Stimulated activated CD8-positive, alpha-beta memory T cell treated with anti-CD3 and anti-CD28 coated beads, Interleukin-15, amount 100 ng/mL, for 24 hours (primary cell): ENCODE measurements at places on chromosomes 1 and 21.

DNA sequence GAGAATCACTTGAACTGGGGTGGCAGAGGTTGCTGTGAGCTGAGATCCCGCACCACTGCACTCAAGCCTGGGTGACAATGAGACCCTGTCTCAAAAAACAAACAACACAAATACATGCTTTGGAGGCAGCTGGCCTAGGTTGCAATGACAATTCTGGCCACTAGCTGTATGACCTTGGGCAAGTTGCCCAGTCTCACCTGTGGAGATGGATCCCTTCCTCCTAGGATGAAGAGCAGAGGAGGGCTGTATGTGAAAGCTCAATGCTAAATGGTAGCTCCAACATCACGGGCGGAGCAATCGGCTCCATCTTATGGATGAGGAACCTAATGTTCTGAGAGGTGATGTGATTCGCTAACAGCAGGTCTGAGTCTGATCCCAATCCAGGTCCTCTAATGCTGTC, 20.6 kb downstream of the ADORA1 start:
- DNase-seq, result no peak

- no peak for DNase-seq
Observed at GRCh38 chr1:159922511-159923202, 2.6 kb downstream of the TAGLN2 start.

DNA sequence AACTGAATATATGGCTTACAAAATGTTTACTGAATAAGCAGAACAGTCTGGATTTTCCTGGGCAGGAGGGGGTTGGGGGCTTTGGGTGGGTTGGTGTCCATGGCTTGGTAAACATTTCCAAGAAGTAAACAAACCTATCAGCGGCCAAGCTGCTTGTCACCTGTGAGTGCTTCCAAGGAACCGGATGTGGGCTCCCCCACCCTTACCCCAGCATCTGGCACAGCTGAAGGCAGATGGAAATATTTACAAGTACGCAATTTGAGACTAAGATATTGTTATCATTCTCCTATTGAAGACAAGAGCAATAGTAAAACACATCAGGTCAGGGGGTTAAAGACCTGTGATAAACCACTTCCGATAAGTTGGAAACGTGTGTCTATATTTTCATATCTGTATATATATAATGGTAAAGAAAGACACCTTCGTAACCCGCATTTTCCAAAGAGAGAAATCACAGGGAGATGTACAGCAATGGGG, at the start of gene CLCA1:
Gene CLCA1, plus strand, starts transcription at position 427 of the 477 bp plus-strand sequence. Its CDS starts 45 bp downstream, at position 472.
- DNase-seq, result no peak

DNA sequence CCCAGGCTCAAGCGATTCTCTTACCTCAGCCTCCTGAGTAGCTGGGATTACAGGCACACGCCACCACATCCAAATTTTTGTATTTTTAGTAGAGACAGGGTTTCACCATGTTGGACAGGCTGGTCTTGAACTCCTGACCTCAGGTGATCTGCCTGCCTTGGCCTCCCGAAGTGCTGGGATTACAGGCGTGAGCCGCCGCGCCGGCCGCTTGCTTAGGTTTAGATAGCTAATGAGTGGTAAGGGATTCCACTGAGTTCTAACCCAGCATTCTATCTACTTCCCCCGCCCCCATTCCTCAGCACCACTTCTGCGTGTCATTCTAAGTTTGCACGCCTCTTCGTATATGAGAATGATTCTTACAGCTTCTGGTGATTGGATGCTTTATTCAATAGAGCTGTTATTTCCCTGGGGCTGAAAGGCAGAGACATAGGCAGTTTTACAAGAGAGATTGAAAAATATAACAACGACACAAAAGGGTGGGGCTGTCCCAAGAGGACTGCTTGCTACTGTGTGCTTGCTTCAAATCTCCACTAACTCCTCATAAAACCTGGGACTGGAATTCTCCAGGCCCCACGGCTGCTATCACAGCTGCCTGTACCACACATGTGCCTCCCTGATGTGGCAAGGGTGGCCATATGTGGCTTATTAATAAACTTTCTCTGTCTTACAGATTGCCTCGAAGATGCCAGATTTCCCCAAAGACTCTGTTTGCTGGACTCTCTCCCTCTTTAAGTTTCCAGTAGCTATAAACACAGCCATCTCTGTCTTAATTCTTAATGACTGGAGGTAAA, 23.7 kb upstream of the GREM2 start:
- no peak for DNase-seq

DNA sequence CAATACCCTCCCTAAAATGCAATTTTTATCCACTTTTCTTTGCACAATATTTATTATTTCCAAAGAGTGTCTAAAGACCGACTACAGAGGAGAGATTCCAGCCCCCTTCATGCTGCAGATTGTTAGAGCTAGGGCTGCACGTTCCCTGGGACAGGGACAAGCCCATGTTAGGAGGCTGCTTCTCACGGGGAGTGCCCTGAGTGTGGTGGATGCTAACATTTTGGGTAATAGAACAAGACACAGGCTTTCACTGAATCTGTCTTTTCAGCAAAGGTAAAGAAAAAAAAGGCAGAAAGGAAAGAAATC, 125.4 kb downstream of the RIPK4 start:
- DNase-seq, result no peak

DNA sequence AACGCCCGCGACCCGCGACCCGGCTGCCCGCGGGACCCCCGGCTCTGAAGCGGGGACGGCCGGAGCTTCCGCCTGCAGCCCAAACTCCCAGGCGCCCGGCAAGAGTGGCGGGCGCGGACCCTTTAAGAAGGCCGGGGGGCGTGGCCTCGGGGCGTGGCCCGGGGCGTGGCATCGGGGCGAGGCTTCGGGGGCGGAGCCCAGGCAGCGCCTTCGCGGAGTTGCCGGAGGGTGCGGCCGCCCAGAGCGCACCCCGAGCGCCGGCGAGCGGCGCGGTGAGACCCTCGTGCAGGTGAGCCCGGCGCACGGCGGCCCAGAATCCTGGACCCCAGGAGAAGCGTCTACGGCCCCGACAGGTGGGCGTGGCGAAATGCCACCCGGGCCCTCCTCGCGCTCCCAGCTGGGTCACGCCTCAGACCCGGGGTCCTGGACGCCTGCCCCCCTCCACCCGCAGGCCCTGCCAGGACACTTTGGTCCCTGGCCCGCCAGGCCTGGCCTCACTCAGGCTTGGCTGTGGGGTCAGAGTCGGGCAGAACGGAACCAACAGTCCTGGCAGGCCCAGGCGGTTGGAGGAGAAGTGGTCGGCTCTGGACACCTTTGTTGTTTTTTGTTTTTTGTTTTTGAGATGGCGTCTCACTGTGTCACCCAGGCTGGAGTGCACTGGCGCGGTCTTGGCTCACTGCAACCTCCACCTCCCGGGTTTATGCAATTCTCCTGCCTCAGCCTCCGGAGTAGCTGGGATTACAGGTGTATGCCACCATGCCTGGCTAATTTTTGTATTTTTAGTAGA, 14.4 kb downstream of the RNF223 start:
- peak; percentile 97 for DNase-seq

- DNase-seq, result no peak
Observed at GRCh38 chr1:20191266-20191825, 5.0 kb upstream of the PLA2G2C start.

DNA sequence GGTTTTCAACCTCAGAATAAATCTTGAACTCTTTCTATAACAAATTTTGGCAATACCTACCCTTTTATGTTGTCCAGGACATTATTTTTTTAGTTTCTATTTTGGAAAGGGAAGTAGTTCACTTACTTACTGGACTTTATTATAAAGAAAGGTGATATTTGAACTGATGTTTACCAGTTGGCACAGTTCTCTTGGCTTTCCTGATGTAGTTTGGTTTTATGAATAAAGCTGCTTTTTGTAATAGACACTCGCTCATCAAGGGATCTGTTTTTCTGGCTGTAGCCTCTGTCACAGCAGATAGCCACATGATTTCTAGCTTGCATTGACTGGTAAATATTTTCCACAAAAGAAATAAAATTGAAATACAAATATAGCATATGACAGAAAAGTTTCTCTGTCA, 40.9 kb upstream of the METTL18 start:
- no peak for DNase-seq

DNA sequence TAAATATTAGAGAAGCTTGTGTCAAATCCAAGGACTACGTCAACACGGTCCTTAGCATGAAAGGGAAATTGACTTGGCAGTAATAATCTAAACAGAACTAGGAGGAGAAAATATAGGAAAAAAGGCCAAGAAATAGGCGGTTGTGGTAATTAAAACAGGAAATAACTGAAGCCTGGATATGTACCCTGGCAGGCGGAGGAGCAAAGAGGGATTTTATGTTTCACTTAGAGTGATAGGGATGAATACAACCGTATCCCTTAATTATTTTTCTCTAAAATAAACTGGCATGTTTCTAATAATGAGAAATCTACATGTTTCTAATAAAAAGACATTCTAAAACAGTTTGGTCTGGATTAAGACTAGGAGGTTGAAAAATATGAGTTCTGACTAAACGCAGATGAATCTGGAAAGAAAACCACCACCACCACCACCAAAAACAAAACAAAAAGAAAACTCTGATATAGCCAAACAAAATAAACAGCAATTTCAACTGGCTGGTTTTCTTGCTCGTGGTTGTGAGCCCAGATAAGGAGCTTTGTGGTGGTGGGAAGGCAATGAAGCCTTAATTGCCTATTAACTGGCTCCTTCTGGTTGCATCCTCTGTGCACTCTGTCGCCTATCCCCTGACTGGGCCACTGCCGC, 334.2 kb upstream of the SNX7 start:
- no peak for DNase-seq

DNA sequence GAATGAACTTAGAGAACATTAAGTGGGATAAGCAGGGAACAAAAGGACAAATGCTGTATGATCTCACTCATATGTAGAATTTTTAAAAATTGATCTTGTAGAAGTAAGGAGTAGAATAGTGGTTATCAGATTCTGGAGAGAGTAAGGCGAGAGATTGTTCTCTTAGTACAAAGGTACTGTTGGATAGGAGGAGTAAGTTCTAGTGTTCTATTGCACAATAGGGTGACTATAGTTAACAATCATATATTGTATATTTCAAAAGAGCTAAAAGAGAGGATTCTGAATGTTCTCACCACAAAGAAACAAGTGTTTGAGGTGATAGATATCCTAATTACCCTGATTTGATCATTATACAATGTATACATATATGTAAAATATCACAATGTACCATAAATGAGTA, 735.9 kb downstream of the NCAM2 start:
- DNase-seq, result no peak

DNA sequence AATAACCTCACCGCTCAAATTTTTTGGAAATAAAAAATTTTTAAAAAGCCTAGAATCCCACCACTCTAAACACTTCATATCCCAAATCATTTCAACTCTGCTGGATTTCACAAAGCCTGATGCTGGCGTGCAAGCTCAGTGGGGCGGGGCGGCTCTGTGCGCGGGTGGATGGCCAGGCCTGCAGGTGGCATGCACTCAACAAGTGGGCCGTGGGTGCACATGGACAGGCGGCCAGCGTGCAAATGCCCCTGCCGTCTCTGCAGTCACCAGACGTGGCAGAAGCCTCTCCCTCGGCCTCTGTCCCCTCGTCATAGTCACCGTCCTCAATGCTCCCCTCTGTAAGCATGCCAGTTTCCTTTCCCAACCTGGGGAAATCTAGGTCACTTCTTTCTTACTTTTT, 6.6 kb upstream of the PDE9A start:
- DNase-seq, result no peak

GRCh38 chr1:184695023-184695422, 59.6 kb downstream of the EDEM3 start:
- DNase-seq, result no peak

DNA sequence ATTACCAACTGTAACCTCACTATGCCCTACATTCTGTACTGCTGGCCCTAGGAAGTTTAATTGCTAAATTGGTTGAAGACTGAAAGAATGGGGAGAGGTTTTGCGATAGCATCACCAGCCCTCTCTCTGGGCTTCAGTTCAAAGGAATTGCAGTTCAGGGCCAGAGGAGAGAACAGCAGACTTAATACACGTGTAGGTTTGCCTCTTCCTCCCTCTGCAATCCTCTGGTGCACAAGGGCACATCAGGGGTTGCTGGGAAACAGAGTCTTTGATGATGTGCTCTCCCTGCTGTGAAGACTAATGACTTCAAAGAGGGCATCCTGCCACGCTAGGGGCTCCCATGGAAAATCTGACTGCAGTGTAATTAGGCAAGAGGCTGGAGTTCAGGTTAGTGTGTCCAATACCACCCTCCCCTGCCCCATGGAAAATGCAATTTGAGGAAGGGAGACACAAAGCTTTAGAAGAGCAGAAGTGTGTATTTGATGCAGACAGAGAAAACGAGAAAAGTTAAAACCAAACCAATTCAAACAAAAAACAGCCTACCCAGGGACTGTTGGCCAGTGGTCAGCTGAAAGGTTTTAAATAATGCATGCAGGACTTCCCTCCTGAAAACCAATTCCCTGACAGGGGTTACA, 167.9 kb downstream of the ASTN1 start:
- DNase-seq, result no peak

- no peak for DNase-seq
Observed at GRCh38 chr1:169886931-169887330, 6.8 kb downstream of the SCYL3 start.

DNA sequence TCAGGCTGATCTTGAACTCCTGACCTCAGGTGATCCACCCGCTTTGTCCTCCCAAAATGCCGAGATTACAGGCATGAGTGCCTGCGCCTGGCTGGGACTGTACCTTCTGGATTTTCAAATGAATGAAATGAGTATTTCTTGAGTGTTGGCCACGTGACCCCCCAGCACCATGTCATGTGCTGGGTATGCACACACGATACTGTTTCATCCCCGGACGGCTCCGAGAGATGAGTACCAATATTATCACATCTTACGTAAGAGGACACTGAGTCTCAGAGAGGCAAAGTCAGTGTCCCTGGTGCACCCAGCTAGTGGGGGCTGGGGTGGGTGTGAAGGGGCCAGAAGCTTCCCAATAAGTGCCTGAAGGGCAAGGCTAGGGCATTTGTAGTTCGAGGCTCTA, 780 bp upstream of the CROCC start:
- DNase-seq, result no peak

GRCh38 chr1:154316704-154317103, 4.2 kb upstream of the AQP10 start:
- DNase-seq, result no peak

- peak; percentile 42 for DNase-seq
Observed at GRCh38 chr1:20574686-20575540, 14.0 kb upstream of the CDA start.

- DNase-seq, result no peak
Observed at GRCh38 chr1:14625996-14626395, 27.5 kb downstream of the KAZN start.

GRCh38 chr1:172390301-172390682, 30.2 kb upstream of the C1orf105 start:
- DNase-seq, result no peak

DNA sequence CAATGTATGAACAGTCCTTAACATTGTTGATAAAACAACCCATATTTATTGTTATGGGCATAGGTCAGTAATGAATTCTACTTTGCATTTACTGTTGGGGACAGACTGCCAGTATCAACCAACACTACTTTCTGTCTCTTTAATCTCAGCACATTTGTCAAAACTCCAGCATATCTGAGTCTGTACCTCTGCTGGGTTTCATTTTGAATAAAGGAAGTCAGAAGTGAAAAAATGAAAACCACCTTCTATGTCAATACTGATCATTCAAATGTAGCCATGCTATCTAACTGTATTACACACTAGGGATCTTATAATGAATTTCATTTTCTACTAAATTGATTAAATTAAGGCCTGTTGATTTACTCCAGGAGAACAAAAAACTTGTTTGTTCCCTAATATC, 24.2 kb upstream of the CXADR start:
- no peak for DNase-seq

- DNase-seq, result no peak
Observed at GRCh38 chr1:184457500-184457899, 70.7 kb downstream of the C1orf21 start.

- no peak for DNase-seq
Observed at GRCh38 chr1:178908358-178908757, 37.5 kb upstream of the ANGPTL1 start.
